Cerebellum (tissue), 4 donors: ENCODE measurements at places on chromosomes 3 and 15. TPM values are rescaled to one million over a fixed set of nuclear protein-coding genes. Genes with fewer than 3 reads are reported as not detected.

The OR4M2 gene
- not detected for total RNA-seq

The SNX1 gene
- 40.0 TPM for total RNA-seq

The TM4SF18 gene
- total RNA-seq = 8.3 TPM

The ADPRH gene
- 1.6 TPM for total RNA-seq

The SSUH2 gene
- total RNA-seq = 0.91 TPM

The LRRC31 gene
- total RNA-seq = not detected

The SLC22A13 gene
- total RNA-seq = 1.4 TPM

The POPDC2 gene
- total RNA-seq = 1.7 TPM

The TEX264 gene
- 12.2 TPM for total RNA-seq

The CACNA1D gene
- total RNA-seq = 27.9 TPM

The NR2E3 gene
- total RNA-seq = 0.54 TPM

The GOLGA6L4 gene
- total RNA-seq = 3.6 TPM

The LOXL1 gene
- total RNA-seq = 5.5 TPM

The CCR8 gene
- total RNA-seq = not detected

The NTRK3 gene
- 91.4 TPM for total RNA-seq

The EAF2 gene
- total RNA-seq = 11.1 TPM

The NR2F2 gene
- total RNA-seq = 22.8 TPM

The CCDC54 gene
- 0.54 TPM for total RNA-seq
